Body of pancreas (tissue), 4 donors: ENCODE measurements at places on chromosomes 3 and 15.

GRCh38 chr3:138081371-138082084, 33.9 kb downstream of the DZIP1L start:
- no peak overlapping the region for H3K4me3 ChIP-seq
- H3K36me3 ChIP-seq: no peaks in the 10 kb centered on the region
- H3K4me1 ChIP-seq: peaks cover 17% of the 10 kb centered on the region
- DNase-seq: no peak
- no peak overlapping the region for H3K27ac ChIP-seq

DNA sequence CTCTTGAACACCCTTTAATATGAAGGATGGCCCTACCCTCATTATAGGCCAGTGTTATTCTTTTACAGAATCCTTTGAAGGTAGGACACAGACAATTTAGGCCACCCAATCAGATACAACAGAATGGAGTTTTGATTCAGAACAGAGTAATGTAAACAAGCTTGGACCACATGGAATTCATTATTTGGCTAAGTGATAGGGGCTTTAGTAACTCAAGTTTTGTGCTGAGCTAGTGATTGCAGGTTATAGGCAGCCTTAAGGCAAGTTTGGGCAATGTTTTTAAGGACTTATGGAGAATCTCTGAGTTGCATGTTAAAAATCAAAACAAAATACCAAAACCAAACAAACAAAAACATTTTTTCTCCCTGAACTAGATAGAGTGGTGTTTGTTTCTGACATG, 312.1 kb upstream of the ROBO1 start:
- no peaks in the 10 kb centered on the region for H3K27me3 ChIP-seq
- H3K4me1 ChIP-seq: no peaks in the 10 kb centered on the region
- no peaks in the 10 kb centered on the region for H3K36me3 ChIP-seq
- DNase-seq: no peak
- H3K27ac ChIP-seq: no peak overlapping the region

DNA sequence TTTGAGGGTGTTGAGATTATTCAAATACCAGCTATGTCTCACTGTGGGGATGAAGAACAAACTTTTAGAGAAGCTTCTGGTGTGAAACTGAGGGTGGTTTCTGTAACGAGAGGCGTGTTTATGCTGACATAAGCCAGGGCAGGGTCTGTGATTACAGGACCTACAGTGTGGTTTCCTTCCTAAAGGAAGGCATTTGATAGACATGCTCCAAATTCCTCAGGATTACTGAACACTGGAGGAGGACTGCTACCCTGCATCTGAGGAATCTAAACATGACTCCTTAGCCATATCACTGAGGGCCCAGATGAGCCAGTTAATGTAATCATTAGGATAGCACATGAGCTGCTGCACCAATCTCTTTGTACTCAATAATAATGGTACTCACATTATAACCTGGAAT, 328.4 kb upstream of the UMPS start:
- no peaks in the 10 kb centered on the region for H3K27me3 ChIP-seq
- no peaks in the 10 kb centered on the region for H3K4me1 ChIP-seq
- DNase-seq: no peak

GRCh38 chr3:117184574-117184973, 475.0 kb downstream of the TUSC7 start:
- no peaks in the 10 kb centered on the region for H3K27me3 ChIP-seq
- H3K36me3 ChIP-seq: no peaks in the 10 kb centered on the region
- no peak for DNase-seq
- H3K27ac ChIP-seq: no peak overlapping the region
- no peaks in the 10 kb centered on the region for H3K4me1 ChIP-seq
- no peak overlapping the region for H3K4me3 ChIP-seq

DNA sequence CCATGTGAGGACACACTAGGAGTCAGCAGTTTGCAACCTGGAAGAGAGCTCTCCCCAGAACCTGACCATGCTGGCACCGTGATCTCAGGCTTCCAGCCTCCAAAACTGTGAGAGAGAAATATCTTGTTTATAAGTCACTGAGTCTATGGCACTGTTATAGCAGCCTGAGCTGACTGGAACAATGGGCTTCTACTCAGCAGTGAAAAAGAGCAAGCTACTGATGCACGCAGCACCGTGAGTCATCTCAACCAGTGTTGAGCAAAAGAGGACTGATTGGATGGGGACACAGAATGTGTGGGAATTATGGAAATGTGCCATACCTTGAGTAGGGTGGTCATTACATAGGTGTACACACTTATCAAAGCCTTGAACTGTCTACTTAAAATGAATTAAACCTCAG, 230.4 kb downstream of the PLCL2 start:
- H3K4me3 ChIP-seq: no peak overlapping the region
- no peaks in the 10 kb centered on the region for H3K4me1 ChIP-seq
- no peak for DNase-seq
- H3K27ac ChIP-seq: no peak overlapping the region
- H3K36me3 ChIP-seq: no peaks in the 10 kb centered on the region

GRCh38 chr3:38630070-38630469, 19.4 kb downstream of the SCN5A start:
- DNase-seq: no peak
- H3K4me3 ChIP-seq: no peak overlapping the region
- no peaks in the 10 kb centered on the region for H3K36me3 ChIP-seq
- no peaks in the 10 kb centered on the region for H3K4me1 ChIP-seq
- H3K27ac ChIP-seq: no peak overlapping the region
